ENCODE measurements at places on chromosomes 3 and 15. TPM values are rescaled to one million over a fixed set of nuclear protein-coding genes. Genes with fewer than 3 reads are reported as not detected.

- peaks cover 27% of the 10 kb centered on the region for H3K4me1 ChIP-seq
- H3K4me3 ChIP-seq = peak within 1 kb of the TSS; percentile 84
- peaks cover 19% of the 10 kb centered on the region for H3K27me3 ChIP-seq
- peaks cover 1% of the 10 kb centered on the region for H3K36me3 ChIP-seq
These were observed at the start of gene CFAP91 for GRCh38 chr3:119702530-119703527. TSS of gene CFAP91 (plus strand) at chr3:119703022. CDS start at chr3:119703099, 77 bp downstream.

DNA sequence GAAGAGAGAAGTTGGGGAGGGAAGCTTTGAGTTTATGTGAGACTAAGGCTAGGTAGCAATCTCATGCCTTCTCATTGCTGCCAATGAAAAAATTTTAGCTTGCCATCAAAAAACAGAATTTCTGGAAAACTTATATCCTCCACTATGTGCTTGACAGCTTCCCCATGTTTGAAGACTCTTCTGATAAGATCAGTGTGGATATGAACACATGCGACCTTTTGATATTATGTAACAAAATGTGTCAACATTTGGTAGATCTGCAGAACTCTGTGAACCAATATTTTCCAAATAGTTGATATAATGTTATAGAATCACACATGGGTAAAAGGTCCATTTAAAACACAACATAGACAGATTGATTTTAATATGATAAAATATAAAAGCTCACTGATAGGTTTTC is 380.9 kb upstream of the PROK2 start:
- no peak for DNase-seq
- no peaks in the 10 kb centered on the region for H3K4me1 ChIP-seq
- H3K36me3 ChIP-seq = no peaks in the 10 kb centered on the region
- H3K27ac ChIP-seq = no peak overlapping the region

The ATP13A3 gene
- total RNA-seq = 57.0 TPM

- peak within 1 kb of the TSS; percentile 94 for H3K4me3 ChIP-seq
- H3K27me3 ChIP-seq = no peaks in the 10 kb centered on the region
- H3K36me3 ChIP-seq = peaks cover 10% of the 10 kb centered on the region
- DNase-seq = peak; percentile 93
These were observed at the start of gene TBC1D5 for GRCh38 chr3:17742102-17742879. TSS of gene TBC1D5 (minus strand) at chr3:17742631. CDS start at chr3:17508570, 234,061 bp downstream.

GRCh38 chr3:131702146-131702545 is 199.4 kb upstream of the MRPL3 start:
- H3K27ac ChIP-seq = no peak overlapping the region
- H3K4me3 ChIP-seq = no peak overlapping the region
- H3K27me3 ChIP-seq = peaks cover 4% of the 10 kb centered on the region
- no peaks in the 10 kb centered on the region for H3K4me1 ChIP-seq
- no peak for DNase-seq

The MYZAP gene
- total RNA-seq = not detected

- H3K4me3 ChIP-seq = no peak overlapping the region
- peaks cover 9% of the 10 kb centered on the region for H3K36me3 ChIP-seq
- peaks cover 14% of the 10 kb centered on the region for H3K27me3 ChIP-seq
- DNase-seq = no peak
- peaks cover 18% of the 10 kb centered on the region for H3K4me1 ChIP-seq
These were observed 709.6 kb upstream of the CFAP20DC start for GRCh38 chr3:59759298-59760031.

GRCh38 chr3:136979684-136980083 is 21.9 kb downstream of the IL20RB start:
- no peak overlapping the region for H3K27ac ChIP-seq
- H3K4me3 ChIP-seq = no peak overlapping the region
- no peaks in the 10 kb centered on the region for H3K27me3 ChIP-seq
- H3K36me3 ChIP-seq = peaks cover 3% of the 10 kb centered on the region
- H3K4me1 ChIP-seq = no peaks in the 10 kb centered on the region

The ABCC5 gene
- total RNA-seq = 25.1 TPM

DNA sequence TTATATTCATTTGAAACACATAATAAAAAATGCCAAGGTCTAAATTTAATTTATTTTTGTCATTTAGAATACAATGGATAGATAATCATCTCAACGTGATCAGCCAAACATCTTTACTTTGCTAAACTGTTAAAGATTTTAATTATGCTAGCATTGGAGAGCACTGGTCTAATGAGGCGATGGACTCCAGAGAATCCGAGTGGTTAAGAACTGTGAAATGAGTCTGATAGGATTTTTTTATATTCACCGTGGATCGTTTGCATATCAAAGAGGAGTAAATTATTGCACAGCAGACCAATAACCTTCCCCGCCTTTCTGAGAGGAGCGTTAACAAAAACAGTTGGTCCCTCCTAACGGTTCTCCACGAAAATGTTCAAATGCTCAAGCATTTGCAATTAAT is 540.8 kb downstream of the FOXP1 start:
- H3K27ac ChIP-seq = no peak overlapping the region
- no peaks in the 10 kb centered on the region for H3K27me3 ChIP-seq
- peaks cover 53% of the 10 kb centered on the region for H3K4me1 ChIP-seq
- H3K4me3 ChIP-seq = no peak overlapping the region
- H3K36me3 ChIP-seq = peaks cover 52% of the 10 kb centered on the region

DNA sequence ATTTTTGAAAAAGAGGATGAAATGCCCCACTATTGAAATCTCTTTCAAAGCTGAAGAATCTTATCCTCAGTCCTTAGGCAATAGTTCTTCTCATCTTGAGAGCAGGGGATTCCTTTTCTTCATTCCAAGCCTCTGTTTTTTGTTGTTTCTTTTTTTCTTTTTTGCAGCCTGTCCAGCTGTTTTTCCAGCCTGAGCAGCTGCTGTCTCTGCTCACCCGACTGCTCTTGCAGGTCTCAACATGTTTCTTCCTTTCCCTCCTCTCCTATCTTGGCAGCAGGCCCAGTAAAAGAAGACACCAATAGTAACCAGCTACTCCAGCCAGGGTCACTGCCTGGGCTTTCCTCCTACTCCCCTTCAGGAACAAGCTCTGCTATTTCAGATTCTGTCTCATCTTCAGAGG is 23.8 kb downstream of the MEX3B start:
- H3K27me3 ChIP-seq = peaks cover 13% of the 10 kb centered on the region
- H3K4me1 ChIP-seq = peaks cover 2% of the 10 kb centered on the region
- no peak overlapping the region for H3K4me3 ChIP-seq
- DNase-seq = no peak
- H3K36me3 ChIP-seq = no peaks in the 10 kb centered on the region
- no peak overlapping the region for H3K27ac ChIP-seq

The PLXNB1 gene
- total RNA-seq = 6.2 TPM

DNA sequence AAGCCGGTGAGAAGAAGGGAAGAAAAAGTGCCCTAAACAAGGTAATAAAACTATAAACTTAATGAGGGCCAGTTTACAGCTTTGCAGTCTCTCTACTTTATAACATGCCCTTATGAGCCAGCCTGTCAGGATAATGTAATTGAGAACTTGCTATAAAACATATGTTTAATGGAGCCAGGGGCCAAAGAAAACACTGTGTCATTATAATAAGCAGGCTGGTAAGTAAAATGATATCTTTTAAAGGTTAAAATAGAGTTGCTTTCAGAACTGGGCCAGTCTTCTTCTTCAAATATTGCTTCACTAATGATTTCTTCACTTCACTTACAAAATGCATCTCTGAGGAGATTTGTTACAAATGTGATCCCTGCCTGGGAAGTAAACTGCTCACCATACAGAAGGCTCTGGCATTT is 192.5 kb downstream of the SHOX2 start:
- no peaks in the 10 kb centered on the region for H3K4me1 ChIP-seq
- DNase-seq = no peak
- H3K4me3 ChIP-seq = no peak overlapping the region
- no peaks in the 10 kb centered on the region for H3K27me3 ChIP-seq

The GRAMD2A gene
- total RNA-seq = not detected

DNA sequence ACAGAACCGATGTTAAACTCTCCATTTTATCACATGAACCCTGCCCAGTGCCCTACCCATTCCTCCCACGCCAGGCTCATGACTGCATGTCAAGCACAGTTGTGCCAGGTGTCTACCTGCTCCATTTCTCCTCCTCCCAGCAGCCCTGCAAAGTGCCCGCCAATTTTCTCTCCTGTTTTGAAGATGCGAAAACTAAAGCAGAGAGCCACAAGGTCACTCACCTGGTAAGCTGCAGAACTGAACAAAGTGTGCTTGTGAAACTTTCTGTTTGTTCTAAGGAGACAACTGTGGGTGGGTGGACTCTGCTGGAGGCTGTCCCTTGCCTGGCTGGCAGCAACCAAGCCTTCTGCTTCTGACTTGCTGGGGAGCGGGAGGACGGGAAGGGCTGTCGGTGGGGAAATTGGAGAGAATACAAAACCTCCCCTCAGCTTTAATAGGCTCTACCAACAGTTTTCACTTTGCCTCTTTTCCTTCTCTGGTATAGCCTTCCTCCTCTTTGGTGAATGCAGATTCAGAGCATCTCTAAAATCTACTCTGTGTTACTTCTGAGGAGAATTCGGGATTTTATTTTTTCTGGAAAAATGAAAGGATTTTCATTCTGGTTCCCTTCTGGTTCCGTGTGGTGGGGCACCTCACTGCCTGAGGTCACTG is 23.0 kb downstream of the LIMD1 start:
- H3K4me1 ChIP-seq = peaks cover 9% of the 10 kb centered on the region
- no peaks in the 10 kb centered on the region for H3K27me3 ChIP-seq
- peaks cover 26% of the 10 kb centered on the region for H3K36me3 ChIP-seq
- no peak overlapping the region for H3K27ac ChIP-seq
- DNase-seq = no peak
- no peak overlapping the region for H3K4me3 ChIP-seq

The FGF12 gene
- total RNA-seq = not detected

GRCh38 chr3:111851511-111851954 is 7.5 kb upstream of the PHLDB2 start:
- H3K36me3 ChIP-seq = no peaks in the 10 kb centered on the region
- no peak overlapping the region for H3K27ac ChIP-seq
- no peak for DNase-seq

The WDR93 gene
- total RNA-seq = not detected

GRCh38 chr15:60389261-60390077 is 8.3 kb downstream of the ANXA2 start:
- H3K4me1 ChIP-seq = peaks cover 41% of the 10 kb centered on the region
- H3K27me3 ChIP-seq = no peaks in the 10 kb centered on the region
- H3K27ac ChIP-seq = peak overlapping the region; percentile 74
- peak overlapping the region; percentile 66 for H3K4me3 ChIP-seq
- peaks cover 33% of the 10 kb centered on the region for H3K36me3 ChIP-seq
- no peak for DNase-seq

The POU1F1 gene
- not detected for total RNA-seq

The TNFAIP8L3 gene
- total RNA-seq = 0.17 TPM

GRCh38 chr3:100042166-100042981 is 71.9 kb downstream of the FILIP1L start:
- H3K4me1 ChIP-seq = peaks cover 9% of the 10 kb centered on the region
- H3K27me3 ChIP-seq = no peaks in the 10 kb centered on the region
- H3K27ac ChIP-seq = no peak overlapping the region

The ANO10 gene
- 10.8 TPM for total RNA-seq

Data from activated naive CD8-positive, alpha-beta T cell treated with anti-CD3 and anti-CD28 coated beads, Interleukin-2, amount 10 ng/mL, durations not matched to agents 7 days and 5 days (primary cell).